ENCODE measurements at places on chromosomes 4 and X.

DNA sequence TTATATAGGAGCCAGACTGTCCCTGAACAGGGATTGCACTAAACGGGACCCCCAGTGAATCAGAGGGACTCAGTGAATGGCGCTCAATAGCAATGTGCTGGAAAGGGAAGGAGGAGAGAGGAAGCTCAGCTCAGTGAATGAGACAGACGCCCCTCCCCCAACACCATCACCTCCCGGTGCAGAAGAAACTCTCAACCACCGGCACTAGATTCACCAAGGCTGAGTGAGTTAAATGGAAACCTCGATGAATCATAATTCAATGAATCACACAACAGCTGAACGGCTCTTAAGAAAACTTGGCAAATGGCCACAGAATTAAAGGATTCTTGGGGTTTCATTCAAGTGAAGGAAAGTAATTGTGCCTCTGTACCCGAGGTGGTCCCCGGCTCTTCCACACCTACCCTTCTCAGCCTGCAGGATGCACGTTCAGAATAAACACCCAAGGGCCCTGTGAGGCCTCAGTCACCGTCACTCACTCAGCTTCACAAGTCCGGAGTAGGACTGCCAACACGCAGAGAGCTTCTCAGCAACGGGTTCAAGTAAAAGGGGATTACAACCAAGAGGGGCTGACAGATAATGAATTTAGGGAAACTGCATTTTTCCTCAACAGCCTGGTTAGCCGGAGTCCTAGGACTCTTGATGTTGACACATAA lies 29.3 kb downstream of the CRMP1 start:
- no peak for ATAC-seq

DNA sequence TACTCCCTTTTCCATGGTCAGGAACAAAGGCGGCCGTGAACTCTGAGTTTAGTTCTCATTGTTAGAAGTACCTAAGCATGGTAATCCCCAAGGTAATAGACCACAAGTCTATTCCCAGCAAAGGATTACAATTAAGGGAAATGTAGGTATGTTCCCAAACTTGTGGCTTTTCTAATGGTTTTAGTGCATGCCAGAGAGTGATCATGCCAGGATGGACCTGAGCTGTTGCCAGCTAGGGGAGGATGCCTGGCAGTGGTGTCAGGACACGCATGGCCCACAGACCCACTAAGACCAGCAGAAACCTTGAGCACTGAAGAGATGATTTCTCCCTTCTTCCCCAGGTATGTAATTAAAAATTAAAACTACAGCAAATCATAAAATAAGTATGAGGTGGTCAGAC lies 60.8 kb downstream of the COQ2 start:
- no peak for ATAC-seq

GRCh38 chr4:39614487-39615162 lies 24.0 kb downstream of the SMIM14 start:
- ATAC-seq, result no peak

GRCh38 chr4:30716681-30717207 lies 3.4 kb upstream of the PCDH7 start:
- no peak for ATAC-seq

- ATAC-seq, result no peak
Measured at GRCh38 chr4:96166806-96167205, 326.9 kb downstream of the PDHA2 start.

- ATAC-seq, result no peak
Measured at GRCh38 chr4:85790582-85790981, 315.6 kb downstream of the ARHGAP24 start.

- peak; percentile 93 for ATAC-seq
Measured at GRCh38 chr4:163587867-163588266, 93.4 kb downstream of the TMA16 start.

DNA sequence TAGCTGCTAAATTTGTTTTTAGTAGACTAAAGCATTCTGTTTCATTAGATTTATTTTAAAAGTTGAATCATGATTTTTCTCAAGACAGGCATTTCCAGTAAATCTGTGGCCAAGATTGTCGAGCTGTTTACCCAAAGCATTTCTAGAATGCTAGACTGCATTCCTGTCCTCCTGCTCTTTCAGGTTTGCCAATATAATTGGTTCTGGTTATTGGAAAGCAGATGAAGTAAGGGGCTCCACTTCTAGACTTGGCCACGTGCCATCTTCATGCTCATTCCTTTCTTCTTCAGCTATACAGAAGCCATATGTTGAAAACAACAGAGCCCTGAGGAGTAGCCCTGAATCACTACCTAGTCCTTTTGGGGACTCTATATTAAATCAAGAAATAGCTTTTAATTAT lies 62.5 kb downstream of the PGRMC2 start:
- ATAC-seq, result no peak

DNA sequence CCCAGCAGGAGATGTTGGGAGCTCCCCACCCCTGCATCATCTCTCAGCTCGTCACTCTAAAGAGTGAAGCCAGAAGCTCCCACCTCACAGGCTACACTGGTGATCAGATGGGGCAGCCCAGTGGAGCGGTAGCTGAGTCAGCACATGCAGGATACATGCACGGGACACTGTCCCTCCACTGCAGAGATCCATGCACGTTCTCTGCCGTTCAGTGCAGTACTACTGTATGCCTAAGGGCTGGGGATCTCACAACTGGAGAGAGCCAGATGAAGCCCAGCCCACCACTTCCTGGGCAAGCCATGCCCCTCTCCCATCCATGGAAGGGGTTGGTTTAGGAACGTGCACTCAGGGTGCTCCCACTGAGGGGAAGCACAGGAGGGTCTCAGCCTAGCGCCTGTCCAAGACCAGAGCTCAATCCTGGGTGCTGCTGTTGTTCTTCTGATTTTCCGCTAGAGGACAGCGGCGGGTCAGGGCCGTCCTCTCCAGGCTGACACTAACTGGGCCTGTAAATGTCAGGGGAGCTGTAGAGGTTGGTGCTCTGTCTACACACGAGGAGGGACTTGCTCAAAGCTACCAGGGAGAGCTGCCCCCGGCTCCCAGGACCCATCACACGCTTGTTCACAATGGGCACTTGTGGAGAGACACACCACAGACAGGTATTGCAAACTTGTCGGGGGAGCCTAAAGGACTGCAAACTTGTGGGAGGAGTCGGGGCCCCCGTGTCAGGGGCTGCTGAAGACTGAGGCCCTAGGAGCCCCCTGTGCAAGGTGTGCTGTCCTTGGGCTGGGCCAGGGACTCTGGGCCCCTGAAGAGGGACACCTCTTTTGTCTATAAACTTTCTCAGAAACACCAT lies 18.2 kb upstream of the ABLIM2 start:
- peak; percentile 75 for ATAC-seq

DNA sequence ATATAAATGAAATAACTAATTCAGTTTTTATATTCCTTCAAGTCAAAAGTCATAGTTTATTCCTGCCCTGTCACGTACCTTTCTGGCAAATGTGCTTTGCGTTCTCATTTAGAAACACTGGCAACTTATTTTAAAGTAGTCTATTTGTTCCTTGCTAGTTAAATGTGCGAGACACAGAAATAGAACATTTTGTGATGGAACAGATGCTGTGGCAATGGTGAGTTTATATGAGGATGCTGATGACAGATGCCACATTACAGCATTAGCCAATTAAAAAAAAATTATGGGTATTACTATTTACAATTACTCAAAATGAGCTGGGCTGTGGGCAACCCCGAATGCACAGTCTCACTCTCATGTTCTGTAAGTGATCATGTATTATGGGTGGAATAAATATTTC lies 26.1 kb upstream of the EPHA5 start:
- ATAC-seq, result no peak

- no peak for ATAC-seq
Measured at GRCh38 chrX:40127052-40127451, 29.3 kb upstream of the BCOR start.

DNA sequence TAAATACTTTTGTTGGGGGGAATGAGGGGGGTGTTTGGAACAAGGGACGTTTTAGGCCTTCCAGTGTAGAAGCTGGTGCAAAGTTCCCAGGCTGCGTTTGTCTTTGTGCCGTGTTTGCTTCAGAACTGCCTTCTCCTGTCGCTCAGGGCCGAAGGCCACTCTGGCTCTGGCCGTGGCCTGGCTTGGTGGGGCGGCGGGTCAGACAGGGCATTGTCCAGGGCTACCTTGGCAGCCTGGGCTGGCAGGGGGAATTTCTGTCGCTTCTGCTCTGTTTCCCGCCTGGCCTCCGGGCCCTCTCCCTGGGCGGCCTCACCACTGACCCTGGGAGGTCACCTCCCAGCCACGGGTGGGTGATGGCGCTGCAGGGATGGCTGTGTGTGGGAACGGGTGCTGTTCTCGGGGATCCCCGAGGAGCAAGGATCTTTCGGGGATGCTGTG lies 140.0 kb downstream of the COL4A6 start:
- ATAC-seq, result no peak

- peak; percentile 13 for ATAC-seq
Measured at GRCh38 chr4:2256781-2257191, 5.1 kb downstream of the MXD4 start.

DNA sequence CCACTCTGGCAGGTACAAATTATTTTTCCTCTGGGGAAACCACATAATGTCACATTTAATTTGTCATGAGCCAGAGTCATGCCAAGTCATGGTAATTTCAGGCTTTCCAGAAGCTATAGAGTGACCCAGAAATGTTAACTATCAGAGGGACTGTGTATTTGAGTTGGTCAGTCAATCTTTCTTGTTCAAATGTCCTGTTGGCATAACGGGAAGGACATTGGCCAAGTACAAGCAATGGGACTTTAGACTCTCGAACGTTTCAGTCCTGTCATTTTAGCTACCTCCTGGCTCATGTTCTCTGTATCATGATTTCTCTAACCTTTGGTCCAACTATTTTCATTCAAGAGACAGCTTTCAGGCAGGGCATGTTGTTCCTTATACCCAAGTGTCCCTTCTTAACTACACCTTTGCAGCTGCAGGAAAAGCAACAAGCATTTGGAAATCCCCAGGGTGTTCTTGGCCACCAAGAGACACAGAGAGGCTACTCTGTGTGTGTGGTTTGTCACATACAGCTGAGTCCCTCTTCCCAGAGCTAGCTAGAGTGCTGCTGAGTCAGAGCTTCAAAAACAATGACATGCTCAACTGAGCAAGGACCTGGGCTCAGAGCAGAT lies 142.6 kb downstream of the EGF start:
- ATAC-seq, result no peak

DNA sequence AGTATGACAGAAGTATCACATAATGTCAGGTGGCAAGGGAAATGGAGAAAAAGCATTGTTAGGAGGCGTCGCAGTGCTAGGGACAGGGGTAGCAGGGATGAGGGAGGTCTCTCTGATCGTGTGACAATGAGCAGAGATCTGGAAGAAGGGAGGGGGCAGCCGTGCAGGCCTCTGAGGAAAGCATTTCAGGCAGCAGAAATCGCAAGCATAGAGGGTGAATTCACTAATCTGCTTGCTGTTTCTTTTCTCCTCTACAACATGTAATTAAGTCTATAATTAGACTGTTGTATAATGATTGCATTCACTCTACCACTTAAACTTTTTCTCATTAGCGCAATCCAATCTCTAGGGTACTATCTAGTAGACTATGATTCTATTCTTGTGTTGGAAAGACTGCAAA lies 9.1 kb downstream of the CYP4V2 start:
- no peak for ATAC-seq

DNA sequence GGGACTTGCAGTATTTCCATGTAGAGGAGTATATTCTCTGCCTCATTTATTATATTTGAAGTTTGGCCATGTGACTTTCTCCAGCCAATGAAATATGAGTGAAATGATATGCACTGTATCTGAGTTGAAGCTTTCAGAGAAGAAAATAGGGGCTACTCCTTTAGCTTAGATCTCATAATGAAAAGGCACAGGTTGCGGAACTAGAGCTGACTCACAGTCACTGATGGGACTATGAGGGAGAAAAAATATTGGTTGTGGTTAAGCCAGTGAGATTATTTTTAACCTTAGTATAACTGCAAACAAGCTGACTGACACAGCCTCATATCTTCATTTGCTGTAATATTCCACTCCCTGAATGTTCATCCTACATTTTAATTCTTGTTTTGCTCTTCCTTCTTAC lies 1104.3 kb downstream of the RPA4 start:
- ATAC-seq, result no peak

- no peak for ATAC-seq
Measured at GRCh38 chrX:97168646-97169045, 284.9 kb downstream of the RPA4 start.

- ATAC-seq, result no peak
Measured at GRCh38 chr4:95114521-95114920, 356.8 kb downstream of the BMPR1B start.

- no peak for ATAC-seq
Measured at GRCh38 chrX:18542905-18543304, 117.5 kb downstream of the CDKL5 start.

DNA sequence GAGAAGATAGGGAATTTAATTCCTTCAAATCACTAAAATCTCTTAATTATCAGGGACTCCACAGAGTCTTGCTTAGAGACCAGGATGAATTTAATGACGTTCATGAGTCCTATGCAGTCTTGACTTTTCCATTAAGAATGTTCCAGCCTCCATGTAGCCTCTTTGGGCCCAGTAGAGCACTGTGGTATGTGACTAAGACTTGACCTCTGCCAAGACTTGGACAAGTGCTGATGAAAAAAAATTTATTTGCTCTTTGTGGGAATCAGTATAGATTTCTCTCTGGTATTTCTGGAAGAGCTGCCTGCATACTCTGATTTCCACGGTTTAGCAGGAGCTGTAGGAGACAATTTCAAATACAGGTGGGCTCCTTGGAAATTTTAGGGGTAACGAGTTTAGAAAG lies 40.6 kb downstream of the CHRDL1 start:
- no peak for ATAC-seq

DNA sequence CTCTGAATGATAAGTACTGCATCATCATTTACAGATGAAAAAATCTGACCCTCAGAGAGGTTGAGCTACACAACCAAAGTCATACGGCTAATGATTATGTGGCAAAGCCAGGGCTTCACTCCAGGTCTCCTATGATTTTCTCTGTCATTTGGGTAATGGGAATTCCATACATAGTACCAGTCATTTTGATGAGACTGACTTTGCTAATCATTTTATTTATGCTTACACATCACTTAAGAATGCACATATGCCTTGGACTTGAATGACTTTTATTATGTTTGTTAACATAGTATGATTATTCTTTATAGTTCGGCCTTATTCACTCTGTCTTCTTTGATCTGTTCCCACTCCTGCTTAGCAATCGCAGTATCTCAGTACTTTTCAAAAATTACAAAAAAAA lies 255.1 kb upstream of the GPRIN3 start:
- ATAC-seq, result no peak

DNA sequence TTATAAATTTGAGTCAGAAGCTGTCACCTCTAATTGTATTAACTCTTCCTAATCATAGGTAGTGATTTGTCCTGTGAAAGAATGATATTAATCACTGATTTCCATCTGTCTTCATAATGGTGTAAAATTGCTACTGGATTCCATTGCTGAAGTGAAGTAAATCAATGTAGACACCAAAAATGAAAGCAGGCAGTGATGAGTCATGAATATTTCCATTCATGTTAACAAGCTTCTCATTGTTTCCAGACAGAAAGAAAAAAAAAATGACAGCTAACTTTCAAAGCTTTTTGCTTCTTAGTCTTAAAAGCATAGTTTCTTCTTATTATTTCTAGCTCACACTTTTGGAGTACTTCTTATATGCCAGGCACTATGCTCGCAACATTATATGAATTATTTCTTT lies 21.5 kb downstream of the FAM114A1 start:
- ATAC-seq, result no peak
